ENCODE measurements at places on chromosomes 5 and 9.

DNA sequence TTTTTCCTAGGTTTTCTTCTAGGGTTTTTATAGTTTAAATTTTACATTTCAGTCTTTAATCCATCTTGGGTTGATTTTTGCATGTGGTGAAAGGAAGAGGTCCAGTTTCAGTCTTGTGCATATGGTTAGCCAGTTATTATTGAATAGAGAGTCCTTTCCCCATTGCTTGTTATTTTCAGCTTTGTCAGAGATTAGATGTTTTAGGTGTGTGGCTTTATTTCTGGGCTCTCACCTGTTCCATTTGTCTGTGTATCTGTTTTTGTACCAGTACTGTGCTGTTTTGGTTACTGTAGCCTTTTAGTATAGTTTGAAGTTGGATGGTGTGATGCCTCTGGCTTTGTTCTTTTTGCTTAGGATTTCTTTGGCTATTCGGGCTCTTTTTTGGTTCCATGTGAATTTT is 25.8 kb downstream of the NIPBL start:
- DNase-seq = no peak

DNA sequence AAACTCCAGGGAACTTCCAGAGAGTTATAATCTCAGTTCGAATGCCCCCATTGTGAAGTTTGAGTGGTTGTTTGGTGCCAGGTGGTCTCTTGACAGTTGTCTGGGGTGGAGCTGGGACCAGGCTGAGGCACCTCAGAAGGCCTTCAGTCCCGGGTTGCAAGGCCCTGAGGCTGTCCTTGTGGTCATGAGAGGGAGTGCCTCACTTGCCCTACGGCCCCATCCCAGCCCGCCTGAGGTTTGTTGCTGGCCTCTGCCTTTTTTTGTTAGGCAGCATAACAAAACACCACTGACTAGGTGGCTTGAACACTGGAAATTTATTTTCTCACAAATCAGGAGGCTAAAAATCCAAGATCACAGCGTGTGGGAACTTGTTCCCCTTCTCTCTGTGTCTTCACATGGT is 73.0 kb upstream of the PAPPA start:
- DNase-seq = no peak

DNA sequence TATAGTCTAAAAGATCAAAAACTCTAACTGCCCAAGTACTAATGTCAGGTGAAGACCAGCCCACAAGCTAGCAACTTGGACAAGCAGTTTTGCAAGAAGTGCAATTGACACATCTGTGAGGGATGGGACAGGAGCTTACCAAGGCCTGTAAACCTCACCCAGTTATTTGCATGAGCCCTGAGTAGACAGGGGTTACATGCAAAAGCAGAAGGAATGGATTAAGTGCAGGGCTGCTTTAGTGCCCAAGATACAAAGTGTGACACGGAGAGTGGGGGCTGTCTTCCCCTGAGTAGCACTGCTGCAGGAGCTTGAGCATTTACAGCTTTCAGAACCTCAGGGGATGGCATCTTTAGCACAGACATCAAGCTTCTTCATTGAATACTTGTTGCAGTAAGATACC is 286.7 kb downstream of the ELAVL2 start:
- DNase-seq = no peak

GRCh38 chr5:31485376-31486207 is 46.3 kb downstream of the DROSHA start:
- DNase-seq = no peak

GRCh38 chr9:137105814-137106661 is 8.5 kb downstream of the DPP7 start:
- DNase-seq = no peak

- DNase-seq = no peak
Measured at GRCh38 chr5:157387683-157388093, 72.3 kb upstream of the NIPAL4 start.

- no peak for DNase-seq
Measured at GRCh38 chr9:127262602-127263001, 2.0 kb upstream of the GARNL3 start.

- DNase-seq = no peak
Measured at GRCh38 chr9:15381491-15381890, 41.2 kb upstream of the SNAPC3 start.

DNA sequence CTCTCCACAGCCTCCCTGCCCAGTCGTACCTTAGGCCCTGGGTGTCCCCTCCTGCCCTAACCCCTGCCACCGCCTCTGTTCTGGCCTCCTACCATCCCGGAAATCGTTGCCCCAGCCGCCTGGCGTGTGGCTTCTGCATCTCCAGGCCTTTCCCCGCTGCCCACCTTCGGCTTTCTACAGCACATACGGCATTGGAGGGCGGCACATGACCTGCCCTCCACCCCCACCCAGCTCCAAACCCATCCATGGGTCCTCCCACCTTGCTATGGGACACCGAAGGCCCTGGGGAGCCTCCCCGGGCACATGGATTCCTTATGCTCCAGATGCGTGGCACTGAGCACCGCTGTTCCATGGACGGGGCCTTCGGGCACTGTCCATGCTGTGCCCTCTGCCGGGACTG is 32.0 kb downstream of the FGF18 start:
- DNase-seq = no peak

- no peak for DNase-seq
Measured at GRCh38 chr9:102534031-102534430, 461.1 kb upstream of the CYLC2 start.

- no peak for DNase-seq
Measured at GRCh38 chr5:3596261-3596825, 711 bp downstream of the IRX1 start.

DNA sequence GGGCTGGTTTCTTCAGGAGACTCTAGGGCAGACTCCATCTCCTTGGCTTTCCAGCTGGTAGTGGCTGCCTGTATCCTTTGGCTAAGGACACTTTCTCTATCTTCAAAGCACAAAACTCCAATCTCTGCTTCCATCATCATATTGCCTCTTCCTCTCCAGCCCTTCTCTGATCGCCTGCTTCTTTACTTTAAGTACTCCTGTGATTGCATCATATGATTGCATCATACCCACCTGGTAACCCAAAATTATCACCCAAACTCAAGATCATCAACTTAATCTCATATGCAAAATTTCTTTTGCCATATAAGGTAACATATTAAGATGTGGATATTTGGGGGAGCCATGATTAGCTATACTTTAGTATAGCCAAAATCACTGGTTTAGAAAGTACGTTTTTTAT is 1092.6 kb upstream of the CDH6 start:
- no peak for DNase-seq

Measured in activated CD4-positive, alpha-beta T cell treated with anti-CD3 and anti-CD28 coated beads, Interleukin-10, Interleukin-2, amounts not matched to agents 100 ng/mL and 50 ng/mL, durations not matched to agents 16 hours and 8 hours (primary cell).